HT-29 (cell line): ENCODE measurements at places on chromosomes 4 and X.
A peak's percentile ranks its signal among the peaks of the same experiment; 100 is the strongest.

DNA sequence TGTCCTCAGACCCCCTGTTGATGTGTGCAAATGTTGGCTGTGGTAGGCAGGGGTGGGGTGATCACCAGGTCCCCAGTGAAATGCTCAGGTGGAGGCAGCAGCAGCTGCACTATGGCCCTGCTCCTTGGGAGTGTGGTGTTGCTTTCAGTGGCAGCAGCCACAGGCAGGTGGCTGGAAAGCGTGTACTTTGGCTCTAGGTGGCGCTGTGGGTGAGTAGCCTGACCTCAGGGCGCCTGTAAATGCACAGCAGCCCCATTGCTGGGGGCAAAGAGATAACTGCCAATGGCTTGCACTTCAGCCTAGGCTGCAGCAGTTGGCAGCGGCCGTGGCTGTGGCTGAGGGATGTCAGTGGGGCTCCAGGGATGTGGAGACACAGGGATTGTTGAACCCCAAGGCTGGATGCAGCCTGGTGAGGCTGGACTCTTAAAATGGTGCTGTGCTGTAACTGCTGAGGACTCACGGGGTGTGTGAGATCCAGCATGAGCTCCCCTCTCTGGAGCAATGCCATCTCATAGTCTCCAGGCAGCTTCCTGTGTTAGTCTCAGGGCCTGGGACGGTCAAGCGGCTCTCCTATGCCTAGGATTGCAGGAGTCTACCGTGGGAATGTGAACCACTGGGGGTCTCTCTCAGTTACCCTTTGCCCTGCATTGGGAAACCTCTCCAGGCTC is 421.7 kb upstream of the HTR2C start:
- no peak for DNase-seq

- no peak for DNase-seq
Measured at GRCh38 chrX:44274096-44274495, 69.4 kb downstream of the EFHC2 start.

DNA sequence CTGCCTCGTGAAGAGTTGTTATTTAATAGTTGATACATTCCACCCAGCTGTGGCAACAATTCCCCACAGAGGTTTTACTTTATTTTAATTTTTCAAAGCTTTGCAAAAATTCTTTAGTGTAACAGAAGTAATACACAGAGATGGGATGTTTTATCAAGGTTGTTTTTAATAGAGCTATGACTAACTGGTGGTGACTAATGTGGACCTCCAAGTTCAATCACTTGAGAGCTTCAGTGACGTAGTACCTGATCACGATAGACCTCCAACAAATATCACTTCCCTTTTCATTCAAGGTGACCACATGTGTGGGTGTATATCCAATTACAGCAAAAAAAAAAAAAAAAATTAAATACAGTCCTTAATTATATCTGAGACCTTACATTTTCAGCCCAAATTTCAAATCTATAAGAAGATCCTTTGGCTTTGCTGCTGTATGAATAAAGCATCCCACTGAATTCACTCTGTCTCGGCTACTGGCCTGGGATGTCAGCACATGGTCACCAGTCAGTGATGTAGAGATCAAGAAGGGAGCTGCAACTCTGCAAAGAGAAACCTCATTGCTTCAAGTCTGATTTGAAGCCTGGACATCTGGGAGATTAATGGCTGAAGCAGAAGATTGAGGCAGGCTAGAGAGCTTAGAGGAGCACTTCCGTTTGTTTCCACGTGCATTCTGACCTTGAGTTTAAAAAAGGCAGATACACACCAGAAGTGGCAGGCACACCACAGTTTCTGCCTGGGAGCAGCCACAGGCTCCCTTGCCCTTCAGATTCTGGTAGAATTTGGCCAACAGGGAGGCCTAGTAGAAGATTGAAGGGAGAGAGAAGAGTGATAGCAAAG is 345.9 kb upstream of the NOCT start:
- DNase-seq = no peak

DNA sequence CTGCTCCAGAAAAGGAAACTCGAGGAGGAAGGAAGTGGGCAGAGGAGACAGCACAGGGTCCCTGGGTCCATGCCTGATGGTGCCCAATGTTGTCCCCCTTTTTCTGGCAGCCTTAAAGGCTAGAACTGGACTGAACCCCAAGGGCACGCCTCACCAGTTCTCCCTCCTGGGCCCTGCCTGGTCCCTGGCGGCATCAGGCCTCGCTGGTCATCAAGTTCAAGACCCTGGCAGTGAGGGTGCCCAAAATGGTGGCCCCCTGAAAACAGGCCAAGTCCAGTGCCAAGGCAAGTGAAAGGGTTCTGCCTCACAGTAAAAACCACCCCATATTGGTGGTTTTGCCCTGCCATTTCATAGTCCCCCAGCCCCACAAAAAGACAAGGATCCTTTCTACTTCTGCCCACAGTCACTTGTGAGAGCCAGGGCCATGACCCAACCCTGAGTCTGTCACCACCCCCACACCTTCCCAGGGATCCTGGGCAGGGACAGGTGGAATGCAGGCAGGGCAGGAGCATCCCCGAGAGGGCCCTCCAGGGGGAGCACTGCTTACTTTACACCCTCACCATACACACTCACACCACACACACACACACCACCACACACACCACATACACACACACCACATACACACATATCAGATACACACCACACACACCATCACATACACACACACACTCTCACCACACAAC is 107.6 kb downstream of the DCTD start:
- no peak for DNase-seq

- peak; percentile 92 for DNase-seq
Measured at GRCh38 chr4:153249199-153250041, 45.2 kb downstream of the TRIM2 start.

DNA sequence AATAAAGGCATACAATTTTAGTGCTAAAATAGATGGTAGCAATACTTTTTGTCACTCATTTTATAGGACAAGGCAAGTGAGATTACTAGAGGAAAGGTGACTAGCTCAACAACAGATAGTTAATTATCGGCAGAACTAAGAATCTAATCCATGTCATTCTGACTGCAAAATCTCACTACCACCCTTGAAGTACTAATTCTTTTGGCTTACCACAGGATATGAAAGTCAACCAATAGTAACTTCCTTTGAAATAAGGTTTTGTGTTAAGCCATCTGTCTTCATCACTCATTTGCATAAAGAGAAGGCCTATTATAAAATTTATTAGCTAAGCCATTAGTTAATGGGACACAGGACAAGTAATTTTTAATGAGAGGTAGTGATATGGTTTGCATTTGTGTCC is 25.3 kb upstream of the ZMAT1 start:
- no peak for DNase-seq

DNA sequence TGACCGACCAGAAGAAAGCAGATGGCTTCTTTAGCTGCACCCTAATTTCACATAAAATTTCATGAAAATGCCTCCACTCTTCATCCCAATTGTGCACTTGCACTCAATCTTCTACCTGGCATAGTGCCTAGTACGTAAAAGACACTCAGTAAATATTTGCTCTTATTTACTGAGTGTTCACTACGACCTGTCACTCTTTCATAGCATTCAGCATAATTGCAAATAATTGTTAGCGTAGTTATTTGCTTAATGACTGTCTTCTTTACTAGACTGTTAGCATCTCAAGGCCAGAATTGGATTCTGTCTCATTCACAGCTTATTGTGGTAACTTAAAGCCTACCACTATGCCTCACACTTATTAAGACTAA is 130.2 kb downstream of the ENOX2 start:
- peak; percentile 13 for DNase-seq

GRCh38 chrX:155874571-155875244 is 6.4 kb upstream of the VAMP7 start:
- DNase-seq = no peak

DNA sequence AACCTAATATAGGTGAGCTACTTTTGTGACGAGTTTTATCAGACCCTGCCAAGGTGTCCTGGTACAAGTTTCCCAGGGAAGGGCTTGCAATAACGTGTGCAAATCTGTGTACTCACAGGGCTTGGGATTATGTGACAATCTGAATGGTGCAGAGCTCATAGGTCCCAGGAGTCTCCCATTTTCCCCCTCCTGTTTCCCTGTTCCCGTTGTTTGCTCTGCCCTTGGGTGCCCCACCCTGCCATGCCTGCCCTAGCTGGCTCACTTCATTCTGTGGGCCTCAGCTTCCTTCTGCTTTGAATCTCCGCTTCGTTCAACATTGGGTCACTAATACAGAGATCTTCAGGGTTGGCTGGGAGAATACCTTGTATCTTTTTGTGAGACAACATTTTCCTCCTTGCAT is 90.3 kb upstream of the HPF1 start:
- no peak for DNase-seq

- no peak for DNase-seq
Measured at GRCh38 chrX:47936224-47936939, 67.4 kb downstream of the ZNF182 start.

GRCh38 chr4:7153711-7154110 is 38.6 kb upstream of the SORCS2 start:
- no peak for DNase-seq

DNA sequence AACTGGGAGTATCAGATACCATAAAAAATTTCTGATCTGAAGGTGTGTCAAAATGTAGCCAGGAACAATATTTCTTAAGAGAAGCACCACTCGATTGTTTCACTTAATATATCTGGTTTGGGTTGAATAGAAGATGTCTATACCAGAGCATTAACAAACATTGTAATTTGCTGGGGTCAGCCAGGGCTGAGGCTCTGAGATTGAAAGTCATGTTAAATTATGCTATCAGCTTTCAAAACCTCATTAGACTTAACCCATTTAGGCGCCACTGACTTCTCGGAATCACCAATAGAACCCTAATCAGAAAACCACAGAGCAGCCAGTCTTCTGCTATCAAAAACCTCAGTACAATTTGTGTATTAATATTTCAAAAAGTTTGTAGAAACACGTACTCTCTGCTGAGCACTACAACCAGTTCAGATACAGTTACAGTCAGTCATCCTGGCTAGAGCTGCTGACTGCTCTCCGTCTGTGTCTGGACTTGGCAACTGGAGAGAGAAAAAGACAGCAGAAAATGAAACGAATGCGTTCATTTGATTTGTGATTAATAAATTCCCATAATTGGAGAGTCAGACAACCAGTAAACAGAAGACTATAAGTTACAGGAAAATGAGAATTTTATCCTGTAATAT is 848.6 kb upstream of the PABPC4L start:
- no peak for DNase-seq

DNA sequence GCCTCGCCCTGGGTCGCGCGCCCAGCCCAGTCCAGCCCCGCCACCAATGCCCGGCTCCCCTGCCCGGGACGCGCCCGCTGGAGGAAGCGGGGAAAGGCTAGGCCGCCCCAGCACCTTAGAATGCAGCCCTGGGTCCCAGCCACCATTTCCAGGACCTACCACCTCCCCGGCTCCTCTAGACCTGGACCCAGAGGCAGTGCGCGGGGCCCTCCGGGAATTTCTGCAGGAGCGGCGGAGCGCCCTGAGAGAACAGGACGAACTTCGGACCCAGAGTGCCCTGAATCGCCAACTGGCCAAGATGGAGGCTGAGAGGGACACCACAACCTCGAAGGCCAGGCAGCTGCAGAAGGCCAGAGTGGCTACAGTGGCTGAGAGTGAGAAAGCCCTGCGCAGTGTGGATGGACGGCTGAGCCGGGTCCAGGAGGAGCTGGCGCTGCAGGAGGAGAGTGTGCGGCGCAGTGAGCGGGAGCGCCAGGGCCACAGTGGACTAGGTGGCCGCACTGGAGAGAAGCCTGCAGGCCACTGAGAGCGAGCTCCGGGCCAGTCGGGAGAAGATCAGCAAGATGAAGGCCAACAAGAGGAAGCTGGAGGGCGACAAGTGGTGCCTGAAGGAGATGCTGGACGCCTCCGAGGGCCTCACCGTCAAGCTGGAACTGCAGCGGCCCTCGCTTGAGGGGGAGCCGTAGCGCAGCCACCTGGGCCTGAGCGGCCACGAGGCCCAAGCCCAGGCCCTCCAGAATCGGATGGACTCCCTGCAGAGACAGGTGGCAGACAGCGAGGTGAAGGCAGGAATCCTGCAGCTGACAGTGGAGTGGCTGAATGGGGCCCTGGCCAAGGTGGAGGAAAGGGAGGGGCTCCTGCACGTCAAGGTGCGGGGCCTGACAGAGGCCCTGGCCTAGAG is 15.5 kb downstream of the SMIM10L2A start:
- no peak for DNase-seq

DNA sequence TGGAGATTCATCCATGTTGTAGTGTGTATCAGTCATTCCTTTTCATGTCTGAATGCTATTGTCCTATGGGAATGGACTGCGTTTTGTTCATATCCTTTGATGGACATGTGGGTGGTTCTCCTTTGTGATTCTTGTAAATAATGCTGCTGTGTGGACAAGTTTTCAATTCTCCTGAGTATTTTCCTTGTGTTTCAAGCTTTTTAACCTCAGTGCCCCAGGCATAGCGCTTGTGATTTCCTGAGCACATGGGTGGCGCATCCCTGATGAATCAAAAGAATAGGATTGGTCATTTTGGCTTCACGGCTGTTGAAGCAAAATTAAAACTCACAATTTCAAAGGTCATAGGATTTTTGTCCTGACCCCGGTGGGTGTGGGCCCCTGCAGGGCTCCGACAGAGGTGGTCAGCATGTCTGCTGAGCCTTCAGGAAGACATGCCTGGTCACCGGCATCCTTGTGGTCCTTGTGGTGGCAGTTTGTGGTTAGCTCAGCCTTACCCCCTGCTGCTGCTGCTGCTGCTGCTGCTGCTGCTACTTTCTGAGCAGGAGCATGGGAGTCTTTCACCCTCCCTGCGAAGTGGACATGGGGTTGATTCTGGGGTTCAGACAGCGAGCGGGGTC is 30.0 kb downstream of the SHROOM2 start:
- no peak for DNase-seq

DNA sequence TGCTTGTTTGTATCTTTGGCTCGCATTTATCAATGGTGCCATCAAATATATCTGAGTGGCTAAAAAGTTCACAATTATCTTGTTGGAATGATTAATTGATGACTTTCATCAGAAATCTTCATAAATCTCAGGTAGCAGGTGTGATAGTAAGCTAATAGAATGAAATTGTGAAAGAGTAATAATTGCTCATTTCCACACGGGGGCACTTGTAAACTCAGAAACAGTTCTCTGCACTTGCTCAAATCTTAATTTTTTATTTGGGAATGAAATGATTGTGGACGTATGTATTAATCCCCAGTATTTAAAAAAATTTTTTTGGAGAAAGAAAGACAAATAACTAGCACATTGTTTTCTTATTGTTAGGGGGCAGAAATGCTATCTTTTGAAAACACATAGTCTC is 132.8 kb downstream of the DTHD1 start:
- peak; percentile 43 for DNase-seq

DNA sequence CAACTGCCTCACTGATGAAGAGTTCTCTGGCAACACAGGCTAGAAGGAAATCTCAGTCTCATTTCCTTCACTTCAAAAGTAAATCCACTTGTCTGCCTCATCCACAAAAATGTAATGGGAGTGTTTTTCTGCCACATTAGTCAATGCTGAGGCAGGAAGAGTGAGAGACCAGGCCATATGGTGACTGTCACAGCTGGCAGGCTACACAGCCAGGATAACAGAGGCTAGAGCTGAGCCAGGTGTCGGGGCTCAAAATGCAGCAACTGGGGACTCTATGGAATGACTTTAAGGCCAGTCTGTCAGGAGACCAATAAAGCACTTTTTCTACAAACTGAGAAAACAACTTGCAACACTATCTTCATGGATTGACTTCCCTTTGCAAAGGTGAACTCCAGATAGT is 204.2 kb downstream of the GPC3 start:
- no peak for DNase-seq
